NCI-H1694 treated with DMSO at 0.1 percent for 48 hours (cell line): ENCODE measurements at places on chromosomes 12 and 14.

DNA sequence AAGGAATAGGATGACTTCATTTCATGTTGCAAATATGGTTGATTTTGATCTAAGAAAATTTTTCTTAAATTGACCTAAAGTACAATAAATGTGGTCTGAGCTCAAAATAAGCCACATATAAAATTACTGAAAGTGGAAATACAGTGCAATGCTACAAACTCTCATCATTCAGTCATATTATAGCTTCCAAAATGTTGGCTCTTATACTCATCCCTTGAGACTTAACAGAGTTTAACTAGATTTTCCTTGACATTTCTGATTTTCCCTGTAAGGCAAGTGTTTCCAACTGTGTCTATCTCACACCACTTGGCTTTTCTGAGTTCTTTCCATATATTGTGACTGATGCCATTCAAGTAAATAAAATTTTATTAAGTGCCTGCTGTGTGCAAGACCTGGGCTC lies 123.7 kb upstream of the NTF3 start:
- no peak for DNase-seq

GRCh38 chr14:97250931-97251330 lies 453.7 kb downstream of the VRK1 start:
- DNase-seq, result no peak

GRCh38 chr12:110193196-110193595 lies 69.0 kb downstream of the IFT81 start:
- no peak for DNase-seq

DNA sequence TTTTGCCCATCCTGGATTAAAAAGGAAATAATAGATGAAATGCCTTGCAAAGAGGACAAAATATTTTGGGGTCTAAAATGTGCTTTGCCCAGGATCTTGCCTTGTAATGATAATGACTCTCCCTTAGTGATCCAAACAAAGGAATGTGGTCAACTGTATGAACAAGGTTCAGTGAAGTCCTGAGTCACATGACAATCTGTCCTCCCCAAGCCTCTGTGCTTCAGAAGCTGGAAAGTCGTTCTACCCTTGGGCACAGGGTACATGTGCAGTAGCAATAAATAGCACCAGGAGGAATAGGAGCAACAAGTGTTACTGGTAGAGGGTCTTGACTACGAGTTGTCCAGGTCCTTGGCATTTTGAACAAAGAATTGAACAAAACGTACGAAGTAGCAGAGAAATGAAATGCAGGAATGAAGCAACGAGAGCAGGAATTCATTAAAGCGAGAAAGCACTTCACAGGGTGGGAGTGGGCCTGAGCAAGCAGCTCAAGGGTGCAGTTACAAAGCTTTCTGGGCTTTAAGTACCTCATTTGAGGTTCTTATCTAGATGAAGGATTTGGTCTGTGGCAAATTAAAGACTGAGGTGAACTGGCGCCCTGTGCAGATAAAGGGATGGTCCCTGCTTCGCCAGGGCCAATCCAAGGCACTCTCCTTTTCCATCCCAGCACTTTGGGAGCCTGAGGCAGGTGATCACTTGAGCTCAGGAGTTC lies 65.8 kb downstream of the RESF1 start:
- DNase-seq, result no peak

DNA sequence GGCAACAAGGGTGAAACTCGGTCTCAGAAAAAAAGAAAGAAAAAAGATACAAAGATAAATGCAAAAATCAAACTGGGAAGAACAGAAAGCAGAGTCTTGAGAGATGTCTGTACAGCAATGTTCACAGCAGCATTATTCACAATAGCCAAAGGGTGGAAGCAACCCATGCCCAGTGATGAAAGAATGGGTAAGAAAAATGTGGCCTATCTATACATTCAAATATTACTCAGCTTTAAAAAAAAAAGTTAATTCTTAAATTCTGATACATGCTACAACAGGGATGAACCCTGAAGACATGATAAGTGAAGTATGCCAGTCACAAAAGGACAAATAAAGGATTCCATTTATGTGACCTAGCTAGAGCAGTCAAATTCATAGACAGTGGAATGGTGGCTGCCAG lies 33.7 kb downstream of the SPPL3 start:
- no peak for DNase-seq
